ENCODE measurements at places on chromosomes 12 and 14.

DNA sequence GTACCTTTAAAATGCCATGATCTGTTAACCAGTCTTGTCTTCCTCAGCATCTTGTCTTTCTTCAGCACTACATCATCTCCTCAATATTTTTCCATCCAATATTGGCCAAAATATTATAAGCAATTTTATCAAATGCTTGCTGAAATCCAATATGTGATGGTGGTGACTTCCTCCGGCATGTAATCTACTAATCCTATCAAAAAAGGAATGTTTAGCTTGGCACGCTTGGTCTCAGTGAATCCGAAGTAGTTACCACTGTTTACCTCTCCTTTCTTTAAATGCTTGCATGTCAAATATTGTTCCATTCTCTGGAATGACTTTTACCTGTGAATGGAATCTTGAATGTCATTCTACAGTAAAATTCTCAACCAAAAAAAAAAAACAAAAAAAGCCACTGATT, 72.3 kb upstream of the EEA1 start:
- H3K36me3 ChIP-seq, result no peaks in the 10 kb centered on the region
- H3K4me1 ChIP-seq, result no peaks in the 10 kb centered on the region
- no peak for DNase-seq
- no peak overlapping the region for H3K4me3 ChIP-seq

GRCh38 chr12:116594325-116595038, 35.3 kb downstream of the MAP1LC3B2 start:
- no peaks in the 10 kb centered on the region for H3K36me3 ChIP-seq
- peaks cover 2% of the 10 kb centered on the region for H3K4me1 ChIP-seq
- H3K4me3 ChIP-seq, result no peak overlapping the region
- peak; percentile 80 for DNase-seq
- no peaks in the 10 kb centered on the region for H3K27me3 ChIP-seq

DNA sequence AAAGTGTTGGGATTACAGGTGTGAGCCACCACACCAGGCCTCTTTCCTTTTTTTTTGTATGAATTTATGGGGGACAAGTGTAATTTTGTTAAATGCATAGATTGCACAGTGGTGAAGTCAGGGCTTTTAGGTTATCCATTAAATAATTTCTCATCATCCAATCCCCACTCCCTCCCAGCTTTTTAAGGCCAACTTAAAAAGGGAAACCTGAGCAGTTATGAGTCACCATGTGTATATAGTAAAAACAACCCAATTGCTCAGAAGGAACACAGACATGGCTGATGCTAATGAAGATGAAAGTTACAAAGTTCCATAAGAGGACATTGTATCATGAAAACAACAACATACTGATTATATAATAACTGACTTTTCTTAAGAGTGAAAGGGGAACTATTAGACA, 25.6 kb upstream of the ARID2 start:
- no peak overlapping the region for H3K4me3 ChIP-seq
- H3K27me3 ChIP-seq, result no peaks in the 10 kb centered on the region
- DNase-seq, result no peak
- H3K27ac ChIP-seq, result no peak overlapping the region
- H3K4me1 ChIP-seq, result no peaks in the 10 kb centered on the region

- H3K27ac ChIP-seq, result peak overlapping the region; percentile 9
- no peaks in the 10 kb centered on the region for H3K27me3 ChIP-seq
- H3K4me3 ChIP-seq, result peak overlapping the region; percentile 34
- no peaks in the 10 kb centered on the region for H3K4me1 ChIP-seq
Measured at GRCh38 chr12:7061138-7061537, 620 bp downstream of the C1S start.

- H3K27ac ChIP-seq, result no peak overlapping the region
- no peaks in the 10 kb centered on the region for H3K36me3 ChIP-seq
- H3K4me1 ChIP-seq, result no peaks in the 10 kb centered on the region
Measured at GRCh38 chr12:67650388-67651131, 2.0 kb downstream of the DYRK2 start.

DNA sequence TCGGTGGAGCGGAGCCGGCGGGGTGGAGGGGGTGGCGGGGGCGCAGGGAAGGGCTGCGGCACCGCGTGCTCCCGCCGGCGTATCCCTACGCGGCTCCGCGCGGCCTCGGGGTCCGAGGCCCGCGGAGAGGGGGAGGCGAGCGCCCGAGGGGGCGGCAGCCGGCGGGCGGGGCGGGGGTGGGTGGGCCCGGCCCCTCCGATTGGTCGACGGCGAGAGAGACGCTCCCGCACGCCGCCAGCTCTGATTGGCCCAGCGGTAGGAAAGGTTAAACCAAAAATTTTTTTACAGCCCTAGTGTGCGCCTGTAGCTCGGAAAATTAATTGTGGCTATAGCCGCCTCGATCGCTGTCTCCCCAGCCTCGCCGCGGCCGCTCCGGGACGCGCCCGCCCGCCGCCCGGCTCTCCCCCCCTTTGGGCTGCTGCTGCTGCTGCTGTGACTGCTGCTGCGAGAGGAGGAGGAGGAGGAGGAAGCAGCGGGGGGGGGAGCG, at the start of gene FOXG1:
TSS of gene FOXG1 (plus strand) at position 319 of the 487 bp plus-strand sequence. CDS start 493 bp downstream, outside the sequence.
- no peaks in the 10 kb centered on the region for H3K4me1 ChIP-seq
- no peaks in the 10 kb centered on the region for H3K27me3 ChIP-seq
- no peak within 1 kb of the TSS for H3K27ac ChIP-seq
- DNase-seq, result no peak
- peak within 1 kb of the TSS; percentile 35 for H3K4me3 ChIP-seq

- no peak overlapping the region for H3K4me3 ChIP-seq
- no peak for DNase-seq
- H3K4me1 ChIP-seq, result no peaks in the 10 kb centered on the region
- no peak overlapping the region for H3K27ac ChIP-seq
- no peaks in the 10 kb centered on the region for H3K27me3 ChIP-seq
Measured at GRCh38 chr12:84508851-84509260, 403.7 kb downstream of the SLC6A15 start.

GRCh38 chr12:91357381-91357780, 174.8 kb upstream of the DCN start:
- H3K27me3 ChIP-seq, result no peaks in the 10 kb centered on the region
- no peak overlapping the region for H3K4me3 ChIP-seq

GRCh38 chr12:124096109-124096508, 123.1 kb downstream of the ZNF664 start:
- H3K27me3 ChIP-seq, result no peaks in the 10 kb centered on the region
- H3K4me3 ChIP-seq, result no peak overlapping the region
- DNase-seq, result no peak
- no peak overlapping the region for H3K27ac ChIP-seq

- H3K4me3 ChIP-seq, result no peak overlapping the region
- no peaks in the 10 kb centered on the region for H3K27me3 ChIP-seq
- H3K4me1 ChIP-seq, result no peaks in the 10 kb centered on the region
- H3K27ac ChIP-seq, result no peak overlapping the region
- H3K36me3 ChIP-seq, result no peaks in the 10 kb centered on the region
Measured at GRCh38 chr14:46344327-46344937, 307.1 kb downstream of the RPL10L start.

- DNase-seq, result no peak
- no peaks in the 10 kb centered on the region for H3K36me3 ChIP-seq
- H3K4me1 ChIP-seq, result peaks cover 11% of the 10 kb centered on the region
- no peaks in the 10 kb centered on the region for H3K27me3 ChIP-seq
- H3K4me3 ChIP-seq, result no peak overlapping the region
- H3K27ac ChIP-seq, result no peak overlapping the region
Measured at GRCh38 chr14:58702441-58703160, 64.8 kb downstream of the DACT1 start.

DNA sequence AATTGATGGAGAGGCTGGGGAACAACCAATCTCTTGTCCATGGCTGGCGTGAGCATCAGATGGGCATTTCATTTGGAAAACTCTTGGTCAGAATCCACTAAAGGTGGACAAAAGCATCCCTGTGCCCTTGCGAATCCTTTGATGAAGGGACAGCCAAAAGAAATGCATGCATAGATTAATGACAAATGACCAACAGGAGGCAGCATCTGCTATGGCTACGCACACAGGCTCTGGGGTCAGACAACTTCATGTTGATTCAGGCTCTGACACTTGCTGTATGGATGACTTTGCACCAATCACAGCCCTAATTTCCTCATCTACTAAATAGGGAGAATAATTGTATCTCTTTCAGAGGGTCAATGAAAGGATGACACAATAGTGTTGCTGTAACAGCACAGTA, 117.5 kb downstream of the ASCL4 start:
- no peak overlapping the region for H3K4me3 ChIP-seq
- H3K36me3 ChIP-seq, result no peaks in the 10 kb centered on the region
- no peaks in the 10 kb centered on the region for H3K27me3 ChIP-seq
- H3K27ac ChIP-seq, result no peak overlapping the region
- no peaks in the 10 kb centered on the region for H3K4me1 ChIP-seq

- peaks cover 8% of the 10 kb centered on the region for H3K4me1 ChIP-seq
Measured at GRCh38 chr12:50187084-50187900, 20.1 kb upstream of the CERS5 start.

DNA sequence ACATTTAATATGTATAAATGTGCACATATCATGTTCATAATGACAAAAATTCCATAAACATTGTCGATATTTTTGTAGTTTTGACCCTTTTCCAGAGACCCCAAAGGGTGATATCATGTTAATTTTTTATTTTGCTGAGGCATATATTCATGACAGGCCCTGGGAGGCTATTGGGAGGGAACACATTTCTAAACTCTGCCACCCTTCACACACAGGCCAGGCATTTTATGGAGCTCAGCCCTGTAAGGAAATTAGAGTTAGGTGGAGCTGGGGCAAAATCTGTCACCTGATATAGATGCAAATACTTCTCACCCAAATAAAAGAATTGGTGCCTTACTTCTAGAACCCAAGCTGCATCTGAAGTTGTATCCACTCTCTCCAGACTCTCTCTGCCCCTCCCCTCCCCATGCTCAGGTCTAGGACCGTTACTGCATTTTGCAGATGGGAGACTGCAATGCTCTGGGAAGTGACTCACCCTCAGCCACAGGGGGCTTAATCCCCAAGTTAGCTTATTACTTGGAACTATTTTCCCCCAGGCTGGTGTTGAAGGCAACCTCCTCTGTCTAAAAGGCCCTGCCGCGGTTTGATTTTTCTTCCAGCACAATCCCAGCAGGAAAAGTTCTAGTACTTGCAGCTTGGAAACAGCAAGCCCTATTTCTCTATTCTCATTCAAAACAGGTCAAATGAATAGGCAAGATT, 238.9 kb downstream of the EMP1 start:
- H3K4me3 ChIP-seq, result no peak overlapping the region
- no peaks in the 10 kb centered on the region for H3K36me3 ChIP-seq
- H3K27ac ChIP-seq, result no peak overlapping the region
- no peak for DNase-seq
- H3K27me3 ChIP-seq, result peaks cover 1% of the 10 kb centered on the region
- H3K4me1 ChIP-seq, result no peaks in the 10 kb centered on the region

- H3K4me1 ChIP-seq, result no peaks in the 10 kb centered on the region
- no peaks in the 10 kb centered on the region for H3K36me3 ChIP-seq
- no peak for DNase-seq
- no peaks in the 10 kb centered on the region for H3K27me3 ChIP-seq
Measured at GRCh38 chr12:24750263-24750662, 198.6 kb downstream of the BCAT1 start.

DNA sequence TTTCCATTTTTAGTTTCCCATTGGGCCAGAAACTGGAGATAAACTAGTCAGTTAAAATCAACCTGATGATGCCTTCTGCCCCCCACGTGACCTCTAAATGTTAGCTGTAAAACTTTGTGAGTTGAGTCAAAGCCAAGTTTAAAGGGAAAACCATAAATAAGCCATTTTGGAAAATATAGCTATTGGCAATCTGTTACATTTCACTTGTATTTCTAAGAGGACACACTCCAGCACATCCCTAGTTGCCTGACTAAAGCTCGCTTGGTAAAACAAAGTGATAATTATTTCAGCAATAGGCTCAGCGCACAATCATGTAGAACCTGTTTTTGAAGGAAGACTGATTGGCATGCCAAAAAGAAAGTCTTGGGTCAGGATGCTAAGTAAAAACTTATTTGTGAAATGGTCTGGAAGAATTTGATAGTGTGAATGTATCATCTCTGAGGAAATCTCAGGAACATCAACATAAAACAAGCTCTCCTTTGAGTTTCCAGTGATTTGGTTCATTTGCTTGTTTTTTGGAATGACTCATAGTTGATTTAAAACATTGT, 49.2 kb upstream of the AEBP2 start:
- no peak overlapping the region for H3K27ac ChIP-seq
- no peaks in the 10 kb centered on the region for H3K4me1 ChIP-seq
- H3K4me3 ChIP-seq, result no peak overlapping the region
- H3K27me3 ChIP-seq, result no peaks in the 10 kb centered on the region

GRCh38 chr14:60656686-60657455, 7.6 kb upstream of the SIX1 start:
- peak overlapping the region; percentile 61 for H3K4me3 ChIP-seq
- no peaks in the 10 kb centered on the region for H3K36me3 ChIP-seq
- H3K27me3 ChIP-seq, result no peaks in the 10 kb centered on the region
- DNase-seq, result peak; percentile 86
- no peak overlapping the region for H3K27ac ChIP-seq

DNA sequence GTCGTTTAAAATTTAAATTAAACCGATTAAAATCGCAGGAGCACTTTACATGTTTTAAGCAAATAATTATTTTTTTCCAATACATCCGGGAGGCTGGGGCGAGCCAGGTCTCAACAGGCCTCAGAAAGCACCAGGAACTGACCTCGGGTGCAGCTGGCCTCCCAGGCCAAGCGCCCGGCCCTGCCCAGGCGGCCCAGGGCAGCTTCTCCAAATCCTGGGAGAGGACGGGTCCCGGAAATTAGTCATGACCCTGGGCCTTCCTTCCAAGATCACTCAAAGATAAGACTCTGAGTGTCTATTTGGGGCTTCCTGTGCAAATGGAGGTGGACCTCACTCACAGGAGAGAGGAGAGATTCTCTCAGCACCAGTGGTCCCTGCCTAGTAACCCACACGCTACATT, 177.1 kb downstream of the BCL11B start:
- no peaks in the 10 kb centered on the region for H3K36me3 ChIP-seq
- H3K4me1 ChIP-seq, result no peaks in the 10 kb centered on the region
- H3K4me3 ChIP-seq, result no peak overlapping the region
- DNase-seq, result no peak
- no peaks in the 10 kb centered on the region for H3K27me3 ChIP-seq

- no peaks in the 10 kb centered on the region for H3K4me1 ChIP-seq
- DNase-seq, result no peak
- H3K27me3 ChIP-seq, result no peaks in the 10 kb centered on the region
- no peaks in the 10 kb centered on the region for H3K36me3 ChIP-seq
Measured at GRCh38 chr14:92750994-92751400, 2.6 kb upstream of the LGMN start.
